Mammary microvascular endothelial cell (primary cell): ENCODE measurements at places on chromosomes 2 and 18. TPM values are rescaled to one million over a fixed set of nuclear protein-coding genes. Genes with fewer than 3 reads are reported as not detected.

SPEG gene
- total RNA-seq = 0.05 TPM in 1 of 2 replicates, not detected in the other

FOXI3 gene
- total RNA-seq = not detected in 2 replicates

ATOH8 gene
- total RNA-seq = 15.4 and 17.1 TPM in 2 replicates

CHMP3 gene
- total RNA-seq = 57.7 and 61.3 TPM in 2 replicates

SAP130 gene
- 9.7 and 12.1 TPM in 2 replicates for total RNA-seq

APLF gene
- total RNA-seq = 1.5 and 2.3 TPM in 2 replicates

REG3A gene
- total RNA-seq = not detected in 2 replicates
